ENCODE measurements at places on chromosomes 7 and 10. TPM values are rescaled to one million over a fixed set of nuclear protein-coding genes. Genes with fewer than 3 reads are reported as not detected.

Gene ANKRD61
- not detected for total RNA-seq

GRCh38 chr10:81603106-81603620 lies 271.8 kb upstream of the NRG3 start:
- no peaks in the 10 kb centered on the region for H3K36me3 ChIP-seq
- no peak overlapping the region for H3K4me3 ChIP-seq
- no peaks in the 10 kb centered on the region for H3K27me3 ChIP-seq
- no peaks in the 10 kb centered on the region for H3K4me1 ChIP-seq
- no peak for DNase-seq

- no peak overlapping the region for H3K27ac ChIP-seq
- H3K4me3 ChIP-seq = no peak overlapping the region
- peaks cover 7% of the 10 kb centered on the region for H3K36me3 ChIP-seq
- H3K4me1 ChIP-seq = no peaks in the 10 kb centered on the region
- DNase-seq = no peak
- peaks cover 22% of the 10 kb centered on the region for H3K27me3 ChIP-seq
Measured at GRCh38 chr10:103861505-103861904, 6.1 kb upstream of the SH3PXD2A start.

DNA sequence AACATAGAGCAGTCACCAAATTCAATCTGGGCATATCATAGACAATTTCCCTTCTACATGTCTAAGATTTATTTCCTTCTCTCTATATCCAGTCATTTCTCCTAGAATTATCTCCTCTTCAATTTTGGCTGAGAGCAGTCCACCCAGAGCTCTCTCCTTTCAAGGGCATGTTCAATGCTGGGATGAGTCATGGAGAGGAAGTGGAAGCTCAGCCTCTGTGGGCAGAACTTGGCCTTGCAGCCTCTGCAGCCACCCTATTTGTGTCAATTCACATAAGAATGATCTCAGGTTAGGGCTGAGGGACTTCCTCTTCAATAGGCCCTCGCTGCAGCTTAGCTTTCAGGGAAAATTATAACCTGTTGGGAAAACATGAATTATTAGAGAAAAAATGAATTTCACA lies 560.8 kb downstream of the POM121L12 start:
- H3K27ac ChIP-seq = no peak overlapping the region
- no peak overlapping the region for H3K4me3 ChIP-seq
- no peaks in the 10 kb centered on the region for H3K27me3 ChIP-seq
- DNase-seq = no peak

GRCh38 chr7:36746347-36746746 lies 22.1 kb upstream of the AOAH start:
- H3K36me3 ChIP-seq = peaks cover 6% of the 10 kb centered on the region
- H3K4me3 ChIP-seq = no peak overlapping the region
- H3K27ac ChIP-seq = no peak overlapping the region
- no peak for DNase-seq

- no peak overlapping the region for H3K4me3 ChIP-seq
- H3K4me1 ChIP-seq = no peaks in the 10 kb centered on the region
- no peaks in the 10 kb centered on the region for H3K27me3 ChIP-seq
Measured at GRCh38 chr7:47093320-47094234, 488.3 kb downstream of the TNS3 start.

DNA sequence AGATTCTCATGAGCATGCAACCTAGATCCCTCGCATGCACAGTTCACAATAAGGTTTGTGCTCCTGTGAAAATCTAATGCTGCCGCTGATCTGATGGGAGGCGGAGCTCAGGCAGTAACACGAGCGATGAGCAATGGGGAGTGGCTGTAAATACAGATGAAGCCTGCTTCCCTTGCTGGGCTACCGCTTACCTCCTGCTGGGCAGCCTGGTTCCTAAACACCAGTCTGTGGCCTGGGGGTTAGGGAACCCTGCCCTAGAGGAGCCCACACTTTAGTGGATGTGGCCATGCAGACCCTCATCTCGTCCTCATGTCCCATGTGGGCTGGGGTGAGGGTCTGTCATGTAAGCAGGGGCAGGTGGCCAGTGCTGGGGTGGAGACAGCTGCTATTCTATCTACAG lies 417.6 kb downstream of the GLRX3 start:
- no peaks in the 10 kb centered on the region for H3K36me3 ChIP-seq
- no peaks in the 10 kb centered on the region for H3K4me1 ChIP-seq
- H3K4me3 ChIP-seq = no peak overlapping the region
- no peaks in the 10 kb centered on the region for H3K27me3 ChIP-seq
- no peak overlapping the region for H3K27ac ChIP-seq
- no peak for DNase-seq

DNA sequence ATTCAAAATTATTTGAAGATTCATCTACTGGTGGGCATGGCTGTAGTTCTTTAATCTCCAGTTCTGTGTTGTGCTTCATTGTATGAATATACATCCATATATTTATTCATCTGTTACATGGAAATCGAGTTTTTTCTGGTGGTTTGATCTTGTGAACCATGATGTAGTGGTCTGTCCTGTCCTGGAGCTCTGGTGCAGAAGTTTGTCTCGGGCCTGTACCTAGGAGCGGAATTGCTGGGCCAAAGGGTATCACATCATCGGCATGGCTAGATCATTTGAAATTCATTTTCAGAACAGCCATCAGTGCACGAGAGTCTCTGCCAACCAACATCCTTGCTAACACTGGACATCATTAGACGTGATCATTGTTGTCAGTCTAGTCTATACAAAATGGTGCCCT lies 107.0 kb downstream of the ELFN1 start:
- no peaks in the 10 kb centered on the region for H3K4me1 ChIP-seq
- no peak for DNase-seq
- peaks cover 10% of the 10 kb centered on the region for H3K27me3 ChIP-seq
- H3K27ac ChIP-seq = no peak overlapping the region

DNA sequence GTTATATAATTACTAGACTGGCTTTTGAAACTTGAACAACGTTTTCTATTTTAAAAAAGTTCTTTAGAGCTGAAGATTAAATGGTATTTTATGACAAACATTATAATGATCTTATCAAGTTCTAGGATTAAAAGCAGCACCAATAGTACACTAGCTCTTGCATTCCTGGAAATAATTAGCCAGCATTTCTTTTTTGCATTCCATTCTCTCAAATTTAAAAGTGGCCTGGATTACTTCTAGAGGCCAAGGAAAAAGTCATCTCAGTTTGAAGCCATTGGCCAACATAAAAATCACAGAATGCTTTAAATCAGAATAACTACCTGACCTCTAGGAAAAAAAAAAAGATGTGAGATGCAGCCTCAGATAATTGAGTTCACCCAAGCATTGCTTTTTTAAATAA lies 1326.4 kb upstream of the SORCS1 start:
- H3K4me3 ChIP-seq = no peak overlapping the region
- no peak for DNase-seq
- H3K27ac ChIP-seq = no peak overlapping the region

Gene ATG9B
- 7.9 TPM for total RNA-seq

GRCh38 chr10:31280972-31281371 lies 38.0 kb upstream of the ZEB1 start:
- no peak for DNase-seq
- no peaks in the 10 kb centered on the region for H3K36me3 ChIP-seq
- H3K4me3 ChIP-seq = no peak overlapping the region
- H3K27me3 ChIP-seq = peaks cover 7% of the 10 kb centered on the region

GRCh38 chr10:129898706-129899268 lies 65.3 kb downstream of the EBF3 start:
- no peak overlapping the region for H3K4me3 ChIP-seq
- no peaks in the 10 kb centered on the region for H3K36me3 ChIP-seq
- H3K27ac ChIP-seq = no peak overlapping the region
- peaks cover 3% of the 10 kb centered on the region for H3K27me3 ChIP-seq

GRCh38 chr10:29947701-29948060 lies 111.7 kb downstream of the JCAD start:
- H3K27ac ChIP-seq = no peak overlapping the region
- no peaks in the 10 kb centered on the region for H3K36me3 ChIP-seq
- H3K27me3 ChIP-seq = peaks cover 6% of the 10 kb centered on the region
- DNase-seq = no peak
- H3K4me3 ChIP-seq = no peak overlapping the region

DNA sequence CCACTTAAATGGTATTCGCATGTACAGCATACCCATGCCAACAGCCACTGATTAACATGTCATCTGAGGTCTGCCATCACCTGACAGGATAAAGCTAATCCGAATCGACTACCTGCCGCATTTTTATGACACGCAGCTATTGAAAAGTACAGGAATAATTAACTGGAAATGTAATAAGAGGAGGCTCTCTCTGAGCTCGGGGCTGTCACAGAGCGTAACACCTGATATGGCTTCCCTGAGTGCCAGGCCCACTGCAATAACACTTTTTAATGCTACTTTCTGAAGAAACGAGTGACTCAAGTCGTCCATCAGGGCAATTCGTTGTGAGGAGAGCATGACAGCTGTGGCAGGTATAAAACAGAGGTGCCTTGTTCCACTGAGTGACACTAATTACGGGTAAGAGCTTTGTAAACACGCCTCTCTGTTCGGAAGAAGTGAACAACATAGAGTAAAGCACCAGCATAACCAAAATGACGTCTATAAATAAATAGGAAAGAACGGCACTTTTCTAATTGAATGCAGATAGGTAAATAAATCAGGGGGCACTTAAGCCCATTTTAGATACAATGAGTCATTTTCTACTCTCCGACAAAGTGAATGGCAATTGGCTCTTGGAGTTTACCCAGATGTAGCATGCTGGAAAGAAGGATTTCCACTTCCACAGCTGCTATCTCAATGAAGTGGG lies 56.5 kb upstream of the CREB5 start:
- no peak overlapping the region for H3K4me3 ChIP-seq
- H3K36me3 ChIP-seq = no peaks in the 10 kb centered on the region
- no peak for DNase-seq
- H3K4me1 ChIP-seq = no peaks in the 10 kb centered on the region
- H3K27ac ChIP-seq = no peak overlapping the region
- peaks cover 5% of the 10 kb centered on the region for H3K27me3 ChIP-seq

DNA sequence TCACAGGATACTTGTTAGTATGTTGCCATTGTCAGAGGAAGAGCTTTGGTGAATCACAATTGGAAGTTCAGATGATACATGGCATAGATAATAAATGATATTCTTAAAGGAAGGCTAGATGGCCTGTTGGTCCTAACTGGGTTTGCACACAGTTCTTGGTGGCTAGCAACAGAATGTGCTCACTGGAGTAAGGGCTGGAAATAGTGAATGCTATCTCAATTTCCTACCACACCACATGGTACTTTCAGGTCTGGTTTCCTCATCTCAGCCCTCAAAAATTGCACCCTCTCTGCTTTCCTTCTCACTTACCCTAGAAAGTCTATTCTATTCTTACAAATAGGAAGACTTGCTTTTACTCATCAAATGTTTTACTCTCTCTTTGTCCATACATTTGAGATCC lies 622.5 kb downstream of the ANKRD7 start:
- no peaks in the 10 kb centered on the region for H3K4me1 ChIP-seq
- H3K27ac ChIP-seq = no peak overlapping the region
- no peaks in the 10 kb centered on the region for H3K27me3 ChIP-seq
- H3K4me3 ChIP-seq = no peak overlapping the region
- H3K36me3 ChIP-seq = no peaks in the 10 kb centered on the region
- DNase-seq = no peak

Gene NCOA4
- total RNA-seq = 105 TPM

Gene LBX1
- not detected for total RNA-seq

- H3K4me3 ChIP-seq = peak overlapping the region; percentile 42
- peaks cover 60% of the 10 kb centered on the region for H3K27me3 ChIP-seq
- DNase-seq = no peak
- H3K36me3 ChIP-seq = no peaks in the 10 kb centered on the region
- H3K27ac ChIP-seq = no peak overlapping the region
Measured at GRCh38 chr10:71965623-71966022, 1.4 kb downstream of the CHST3 start.

Gene PLXNA4
- total RNA-seq = 1.2 TPM

Gene SLC16A9
- 0.58 TPM for total RNA-seq

DNA sequence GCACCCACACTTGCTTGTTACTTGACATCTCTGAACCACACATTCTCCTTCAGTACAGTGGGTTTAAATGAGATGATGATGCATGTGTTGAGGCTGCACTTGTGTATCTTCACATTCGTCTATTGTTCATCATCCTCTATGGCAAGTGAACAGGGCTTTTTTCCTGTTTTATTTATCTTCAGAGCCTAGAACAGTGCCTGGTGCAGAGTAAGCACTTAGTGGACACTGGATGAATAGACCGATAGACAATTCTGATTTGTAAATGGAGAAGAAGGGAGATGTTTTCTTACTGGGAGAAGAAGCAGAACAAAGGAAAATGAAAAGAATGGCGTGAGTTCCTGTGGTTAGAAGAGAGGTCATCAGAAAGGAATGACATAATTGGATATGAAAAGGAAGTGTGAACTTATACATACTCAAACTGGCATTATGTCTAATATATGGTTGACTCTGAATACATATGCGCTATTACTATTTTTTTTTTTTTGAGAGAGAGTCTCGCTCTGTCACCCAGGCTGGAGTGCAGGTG lies 99.7 kb downstream of the AVL9 start:
- H3K27ac ChIP-seq = no peak overlapping the region
- no peaks in the 10 kb centered on the region for H3K4me1 ChIP-seq
- H3K36me3 ChIP-seq = no peaks in the 10 kb centered on the region
- H3K27me3 ChIP-seq = peaks cover 18% of the 10 kb centered on the region
- no peak for DNase-seq

DNA sequence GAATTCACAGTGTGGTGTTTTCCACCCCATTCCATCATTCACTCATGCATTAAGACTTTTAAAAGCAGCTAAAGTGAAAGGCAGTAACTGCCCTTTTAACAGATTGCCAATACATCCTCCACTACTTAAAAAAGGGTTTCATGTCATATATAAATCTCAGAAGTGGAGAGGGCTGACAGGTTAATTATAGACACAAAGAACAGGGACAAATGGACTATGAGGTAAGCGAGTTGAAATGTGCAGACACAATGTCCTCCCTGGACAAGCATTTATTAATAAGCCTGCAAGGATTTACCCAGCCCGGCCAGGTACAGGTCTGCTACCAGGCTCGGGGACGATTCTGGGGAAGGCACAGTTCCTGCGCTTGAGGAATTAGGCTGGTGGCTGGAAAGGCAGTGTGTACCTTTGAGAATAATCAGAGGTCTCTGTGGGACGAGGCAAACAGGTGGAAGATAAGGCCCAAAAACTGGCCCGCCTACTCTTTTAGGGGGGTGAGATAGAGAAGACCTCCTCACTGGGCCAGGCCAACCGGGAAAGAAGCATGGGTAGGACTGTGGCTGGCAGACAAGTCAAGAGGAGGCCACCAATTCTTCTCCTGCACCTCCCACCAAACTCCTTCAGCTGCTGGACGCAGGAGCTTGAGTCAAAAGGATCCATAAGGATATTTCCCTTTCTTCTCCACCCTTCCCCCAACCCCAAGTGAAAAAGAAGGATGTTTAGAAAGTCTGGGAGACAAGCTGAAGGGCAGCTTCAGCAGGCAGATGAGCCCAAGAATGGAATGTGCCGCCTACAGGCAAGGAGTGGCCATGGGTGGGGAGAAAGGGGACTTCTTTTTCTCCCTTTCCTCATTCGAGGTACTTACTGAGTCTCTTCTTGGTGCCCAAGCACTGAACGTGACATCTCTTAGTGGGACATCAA lies 1.5 kb downstream of the PDLIM1 start:
- no peaks in the 10 kb centered on the region for H3K36me3 ChIP-seq
- peaks cover 55% of the 10 kb centered on the region for H3K27me3 ChIP-seq
- no peak overlapping the region for H3K27ac ChIP-seq
- DNase-seq = no peak
- peak overlapping the region; percentile 74 for H3K4me3 ChIP-seq

Gene HGF
- not detected for total RNA-seq

GRCh38 chr10:104209575-104210198 lies 22.5 kb downstream of the CFAP43 start:
- H3K4me1 ChIP-seq = no peaks in the 10 kb centered on the region
- peak; percentile 38 for DNase-seq
- H3K4me3 ChIP-seq = no peak overlapping the region

- H3K36me3 ChIP-seq = no peaks in the 10 kb centered on the region
- no peak overlapping the region for H3K27ac ChIP-seq
- no peak for DNase-seq
Measured at GRCh38 chr10:8951440-8952089, 897.1 kb downstream of the GATA3 start.

All from activated CD4-positive, alpha-beta memory T cell treated with anti-CD3 and anti-CD28 coated beads, Interleukin-2, amount 10 ng/mL, durations not matched to agents 7 days and 5 days (primary cell).